T-helper 17 cell (primary cell): ENCODE measurements at places on chromosomes 13 and 19.

- DNase-seq, result no peak
These were observed 37.2 kb upstream of the C1QTNF9B start for GRCh38 chr13:23934520-23934919.

DNA sequence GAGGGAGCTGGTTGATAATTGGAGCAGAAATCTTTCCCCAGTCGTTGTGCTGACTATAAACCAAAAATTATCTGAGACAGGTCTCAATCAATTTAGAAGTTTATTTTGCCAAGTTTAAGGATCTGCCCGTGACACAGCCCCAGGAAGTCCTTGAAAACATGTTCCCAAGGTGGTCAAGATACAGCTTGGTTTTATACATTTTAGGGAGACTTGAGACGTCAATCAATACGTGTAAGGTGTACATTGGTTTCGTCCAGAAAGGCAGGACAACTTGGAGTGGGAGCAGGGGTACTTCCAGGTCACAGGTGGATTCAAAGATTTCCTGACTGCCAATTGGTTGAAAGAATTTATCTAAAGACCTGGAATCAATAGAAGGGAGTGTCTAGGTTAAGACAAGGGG, 17.6 kb downstream of the CFAP97D2 start:
- DNase-seq, result no peak

GRCh38 chr13:99207511-99207910, 6.9 kb downstream of the UBAC2 start:
- DNase-seq, result no peak

DNA sequence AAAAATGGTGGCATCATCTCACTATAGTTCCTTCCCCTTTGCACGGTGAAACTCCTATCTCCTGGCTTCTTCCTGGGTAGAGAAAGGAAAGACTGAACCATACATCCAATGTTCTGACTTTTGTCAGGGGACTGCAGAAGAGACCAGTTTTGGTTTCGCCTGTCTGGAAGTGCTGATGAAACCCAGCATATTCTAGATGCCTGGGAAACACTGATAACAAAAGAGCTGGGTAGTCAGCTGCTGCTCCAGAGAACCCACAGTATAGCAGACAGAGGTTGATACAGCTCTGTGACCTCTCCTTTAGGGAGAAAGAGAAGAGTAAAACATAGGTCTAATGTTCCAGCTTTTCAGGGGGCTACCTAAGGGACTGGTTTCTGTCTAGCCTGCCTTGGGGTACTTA, 695.3 kb downstream of the DIAPH3 start:
- DNase-seq, result no peak

DNA sequence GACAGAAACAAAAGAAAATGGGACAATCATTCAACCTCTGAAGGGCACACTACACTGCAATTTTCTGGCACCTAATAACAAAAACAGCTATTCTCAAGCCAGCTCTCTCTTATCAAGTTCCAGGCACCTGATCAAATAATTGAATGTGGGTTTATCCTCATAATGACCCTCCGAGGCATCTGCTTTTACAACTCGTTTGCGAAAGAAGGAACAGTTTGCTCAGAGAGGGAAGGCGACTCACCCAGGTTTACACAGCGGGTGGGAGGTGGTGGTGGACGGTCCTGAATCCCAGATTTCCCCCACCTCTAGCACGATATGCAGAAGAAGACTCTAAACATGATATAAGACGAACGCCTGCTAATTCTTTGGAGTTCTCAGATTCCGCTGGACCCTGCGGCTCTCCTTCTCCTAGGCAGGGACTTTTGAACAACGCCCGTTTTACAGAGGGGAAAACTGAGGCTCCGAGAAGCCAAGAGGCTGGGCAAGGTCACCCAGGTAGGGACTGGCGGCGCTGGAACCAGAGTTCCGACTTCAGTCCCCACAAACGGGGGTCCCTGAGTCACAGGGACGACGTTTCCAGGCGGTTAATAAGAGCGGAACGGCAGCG, 641 bp downstream of the SGTA start:
- no peak for DNase-seq

GRCh38 chr13:33153421-33154404, 131.8 kb downstream of the STARD13 start:
- DNase-seq, result no peak

DNA sequence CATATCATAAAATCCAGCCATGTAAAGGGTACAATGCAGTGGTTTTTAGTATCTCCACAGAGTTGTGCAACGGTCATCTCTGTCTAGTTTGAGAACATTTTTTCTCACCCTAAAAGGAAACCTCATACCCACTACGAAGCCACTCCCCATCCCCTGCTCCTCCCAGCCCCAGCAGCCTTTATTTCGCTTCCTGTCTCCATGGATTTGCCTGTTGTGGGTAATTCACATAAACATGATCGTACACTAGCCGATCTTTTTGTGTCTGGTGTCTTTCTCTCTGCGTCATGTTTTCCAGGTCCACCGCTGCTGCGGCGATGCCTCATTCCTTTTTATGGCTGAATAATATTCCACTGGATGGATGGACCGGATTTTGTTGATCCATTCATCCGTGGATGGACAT, 28.6 kb downstream of the BICRA start:
- DNase-seq, result no peak

DNA sequence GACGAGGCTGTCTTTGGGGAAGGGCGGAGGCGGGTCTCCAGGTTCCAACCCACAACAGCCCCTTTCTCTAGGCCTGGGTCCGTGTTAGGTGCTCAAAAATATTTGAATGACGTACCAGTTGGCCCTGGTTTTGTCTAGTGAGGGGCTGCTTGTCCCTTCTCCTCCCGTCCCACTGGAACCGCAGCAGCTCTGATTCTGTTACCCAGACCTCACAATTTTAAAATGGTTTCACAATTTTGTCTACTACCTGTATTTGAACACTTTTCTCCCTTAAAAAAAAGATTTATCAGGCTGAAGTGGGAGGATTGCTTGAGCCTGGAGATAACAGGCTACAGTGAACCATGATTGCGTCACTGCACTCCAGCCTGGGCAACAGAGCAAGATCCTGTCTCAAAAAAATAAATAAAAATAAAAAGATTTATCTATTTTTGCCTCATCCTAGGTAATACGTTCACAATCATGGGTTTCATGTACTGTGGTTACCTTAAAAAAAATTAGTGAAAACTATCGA, 1.3 kb upstream of the IRF2BP1 start:
- no peak for DNase-seq

GRCh38 chr19:1854542-1855039, 6.3 kb upstream of the REXO1 start:
- DNase-seq, result no peak
